ENCODE measurements at places on chromosomes 11 and 22. TPM values are rescaled to one million over a fixed set of nuclear protein-coding genes. Genes with fewer than 3 reads are reported as not detected.

Gene TEX54
- not detected for total RNA-seq

Gene CD248
- total RNA-seq: under 0.01 TPM

Gene SYTL2
- total RNA-seq: 8.2 TPM

Gene NELL1
- not detected for total RNA-seq

Gene SAA4
- total RNA-seq: not detected

Gene P4HA3
- total RNA-seq: under 0.01 TPM

Gene UBQLN3
- 0.13 TPM for total RNA-seq

Gene OR4D11
- total RNA-seq: not detected

Gene HOATZ
- not detected for total RNA-seq

Gene OR8D4
- not detected for total RNA-seq

Gene ANO1
- 1.3 TPM for total RNA-seq

Gene NXPE2
- total RNA-seq: not detected

Gene BCO2
- 1.0 TPM for total RNA-seq

Gene SLC6A5
- total RNA-seq: not detected

Gene SLC22A12
- not detected for total RNA-seq

Gene RTN4RL2
- not detected for total RNA-seq

Gene TTC17
- total RNA-seq: 74.2 TPM

Gene CRACR2B
- 0.51 TPM for total RNA-seq

Gene ISX
- not detected for total RNA-seq

Gene OR52N4
- not detected for total RNA-seq

Gene GPR83
- total RNA-seq: under 0.01 TPM

Gene GRM5
- total RNA-seq: under 0.01 TPM

Gene SMC1B
- total RNA-seq: not detected

Gene CRYBA4
- total RNA-seq: not detected

Gene GSTT4
- not detected for total RNA-seq

Gene PPP2R5B
- total RNA-seq: 8.2 TPM

Gene GAL3ST1
- 0.13 TPM for total RNA-seq

Gene CARD10
- 14.2 TPM for total RNA-seq

Gene MCAT
- total RNA-seq: 11.8 TPM

Gene POU2F3
- not detected for total RNA-seq

Gene FXYD6
- total RNA-seq: not detected

Gene OR8D1
- not detected for total RNA-seq

Gene CALCB
- 0.53 TPM for total RNA-seq

Gene NLRP6
- not detected for total RNA-seq

Gene CSF2RB
- total RNA-seq: not detected

Gene SCGB1A1
- not detected for total RNA-seq

Gene MS4A3
- not detected for total RNA-seq

Gene TRIM48
- total RNA-seq: not detected

Gene TRIM51
- total RNA-seq: not detected

Gene MPST
- total RNA-seq: 121 TPM

Gene TSGA10IP
- not detected for total RNA-seq

Gene SGSM1
- not detected for total RNA-seq

Gene KIF18A
- total RNA-seq: 0.51 TPM

Gene DGCR6
- total RNA-seq: 7.9 TPM

Gene SPON1
- total RNA-seq: 0.26 TPM

Gene ANKK1
- total RNA-seq: 0.26 TPM

Gene VPREB1
- not detected for total RNA-seq

Gene PRR33
- not detected for total RNA-seq

Gene NCAM1
- under 0.01 TPM for total RNA-seq

Gene NCR3LG1
- total RNA-seq: 1.3 TPM

Gene RAB38
- 192 TPM for total RNA-seq

Gene TRIOBP
- total RNA-seq: 45.6 TPM
